NCI-H510A treated with DMSO at 0.1 percent for 48 hours (cell line): ENCODE measurements at places on chromosomes 6 and 20.

- DNase-seq: no peak
Measured at GRCh38 chr6:145836170-145836569, 21.6 kb upstream of the FBXO30 start.

DNA sequence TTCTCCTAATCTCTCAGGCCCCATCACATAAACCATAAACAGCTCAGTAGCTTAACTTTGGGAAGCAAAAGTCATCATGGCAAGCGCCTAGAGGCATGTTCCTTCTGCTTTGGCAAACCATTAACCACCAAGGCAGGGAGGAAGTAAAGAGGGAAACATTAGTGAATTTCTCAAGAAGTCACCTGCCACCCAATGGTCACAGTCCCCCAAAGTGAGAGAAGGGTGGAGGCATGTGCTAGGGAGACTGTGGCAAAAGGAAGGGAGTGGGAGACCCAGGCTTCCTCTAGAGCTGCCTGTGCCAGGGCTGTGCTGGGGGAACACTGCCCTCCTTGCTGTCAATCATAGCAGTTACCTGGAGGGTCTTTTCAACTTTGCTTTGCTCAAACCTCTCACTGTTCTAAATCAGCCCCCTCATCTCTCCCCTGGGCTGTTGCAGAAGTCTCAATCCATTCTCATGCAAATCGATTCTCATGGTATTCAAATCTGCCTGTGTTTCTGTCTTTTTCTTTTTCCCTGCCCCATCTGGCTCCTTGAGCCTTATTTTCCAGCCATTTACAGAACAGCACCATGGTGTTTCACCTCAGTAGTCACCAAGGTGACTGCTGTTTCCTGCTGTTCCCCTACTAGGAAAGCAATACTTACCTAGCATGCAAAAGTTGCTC lies 1.8 kb upstream of the RNF24 start:
- DNase-seq: no peak

GRCh38 chr20:20466341-20466879 lies 98.5 kb downstream of the INSM1 start:
- peak; percentile 37 for DNase-seq

DNA sequence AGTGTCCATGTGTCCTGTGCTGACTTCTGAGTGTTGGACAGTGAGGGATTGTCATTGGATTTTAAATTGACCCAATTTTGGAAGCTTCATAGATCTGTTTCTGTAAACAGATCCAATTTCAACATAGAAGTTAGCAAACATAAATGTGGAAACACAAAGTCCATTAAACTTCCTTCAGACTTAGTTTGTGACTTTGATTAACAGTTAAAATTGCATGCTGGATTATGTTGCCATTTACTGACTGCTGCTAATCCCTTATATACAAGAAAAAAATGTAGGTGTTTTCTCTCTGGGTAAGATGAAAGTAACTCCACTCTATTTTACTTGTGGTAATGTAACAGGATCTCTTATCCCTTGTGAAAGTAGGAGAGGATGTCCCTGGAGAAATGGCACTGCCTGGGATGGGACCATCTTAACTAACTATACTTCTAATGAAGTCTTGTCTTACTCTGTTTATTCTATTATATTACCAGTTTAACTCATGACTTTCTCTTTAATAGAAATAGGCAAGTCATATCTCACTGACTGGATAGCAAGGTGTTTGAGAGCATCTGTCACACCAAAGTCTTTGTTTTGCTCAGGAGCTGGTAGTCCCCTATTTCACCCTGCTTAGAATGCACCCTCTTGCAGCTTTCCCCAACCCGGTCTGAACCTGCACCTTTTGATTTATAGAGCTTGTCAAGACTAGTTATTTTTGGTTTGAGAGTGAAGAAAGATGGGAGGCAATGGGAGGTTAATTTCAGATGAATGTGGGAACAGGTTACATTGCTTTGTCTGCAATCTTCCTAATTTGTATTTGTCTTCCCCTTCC lies 7.2 kb downstream of the TPX2 start:
- no peak for DNase-seq

DNA sequence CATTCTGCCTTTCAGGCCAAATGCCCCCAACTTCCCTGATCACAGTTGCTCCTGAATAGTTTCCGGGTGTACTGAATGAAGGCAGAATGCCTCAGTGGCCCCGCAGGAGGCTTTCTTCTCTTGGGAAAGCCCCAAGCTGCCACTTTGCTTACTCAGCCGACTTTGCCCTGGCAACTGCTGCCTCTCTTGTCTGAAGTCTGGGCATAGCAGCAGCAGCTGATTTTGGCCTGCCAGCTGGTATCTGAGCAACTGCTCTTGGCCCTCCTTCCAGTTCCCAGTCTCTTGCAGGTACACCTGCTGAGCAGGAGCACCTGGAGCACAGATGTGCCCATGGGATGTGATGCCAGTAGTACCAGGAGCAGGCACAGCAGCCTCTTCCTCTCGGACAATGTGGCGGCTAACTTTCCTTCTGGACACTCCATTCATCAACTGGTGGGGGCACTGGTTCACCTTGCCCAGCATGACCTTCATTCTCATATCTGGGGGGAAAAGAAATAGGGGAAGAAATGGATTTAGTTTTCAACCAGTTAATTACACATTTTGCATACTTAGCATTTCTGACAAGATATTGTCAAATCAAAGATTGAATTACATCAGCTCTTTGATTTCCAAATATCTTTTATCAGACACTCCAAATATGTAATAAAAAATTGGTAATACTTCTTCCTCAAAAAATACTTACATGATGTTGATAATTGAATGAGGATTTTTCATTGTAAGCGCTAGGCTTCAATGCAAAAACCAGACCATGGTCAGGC lies 468.2 kb downstream of the PKHD1 start:
- DNase-seq: no peak

- no peak for DNase-seq
Measured at GRCh38 chr6:2854396-2854982, 12.8 kb upstream of the SERPINB1 start.

DNA sequence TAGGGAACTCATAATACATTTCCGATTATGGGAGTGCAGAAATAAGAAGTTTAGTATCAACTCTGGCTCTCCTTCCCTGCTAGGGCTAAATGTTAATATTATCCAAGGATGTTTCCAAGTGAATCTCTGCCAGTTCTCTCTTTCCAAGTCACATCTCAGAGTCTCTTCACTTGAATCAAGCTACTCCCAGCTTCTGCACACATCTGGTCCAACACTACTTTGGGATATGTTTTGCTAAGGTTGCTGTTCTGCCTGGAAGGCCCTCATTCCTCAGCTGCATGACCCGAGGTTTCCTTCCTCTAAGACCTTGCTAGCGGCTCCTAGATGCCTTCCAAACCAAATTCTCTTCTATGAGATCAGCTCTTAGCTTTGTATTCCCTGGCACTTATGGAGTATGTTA lies 331.8 kb downstream of the GJA1 start:
- DNase-seq: no peak

- no peak for DNase-seq
Measured at GRCh38 chr20:57449398-57450354, 58.5 kb downstream of the RBM38 start.
